ENCODE measurements at places on chromosomes 11 and 22.

- DNase-seq = no peak
These were observed 38.8 kb downstream of the FLI1 start for GRCh38 chr11:128732471-128733277.

DNA sequence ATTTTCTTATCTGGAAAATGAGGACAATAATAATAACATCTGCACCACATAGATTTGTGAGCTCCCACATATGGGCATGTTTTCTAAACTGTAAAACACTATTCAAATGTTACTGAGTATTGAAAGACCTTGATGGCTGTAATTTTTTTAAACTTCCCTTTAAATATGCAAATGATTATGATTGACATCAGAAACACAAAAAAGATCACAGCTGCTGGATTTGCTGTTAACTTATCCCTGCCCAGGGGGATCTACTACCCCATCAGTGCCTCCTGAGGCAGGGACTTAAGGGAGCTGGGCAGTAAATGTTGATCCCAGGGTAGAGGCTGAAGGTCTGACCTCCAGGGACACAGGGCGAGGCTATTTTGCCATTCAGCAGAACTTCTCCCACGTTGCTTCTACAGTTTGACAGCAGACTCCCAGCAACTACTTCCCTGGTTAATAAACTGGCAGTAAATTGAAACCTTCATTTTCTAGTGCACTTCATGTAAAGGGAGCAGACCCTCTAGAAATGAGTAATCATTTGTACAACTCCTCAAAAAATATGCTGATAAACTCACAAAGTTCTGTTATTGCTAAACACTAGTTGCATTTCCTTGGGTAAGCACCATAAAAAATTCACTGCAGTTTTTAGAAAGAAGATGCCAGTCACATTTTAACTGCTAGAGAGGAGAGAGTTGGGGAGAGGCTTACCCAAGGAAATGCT lies 20.3 kb downstream of the TMPRSS5 start:
- DNase-seq = no peak

DNA sequence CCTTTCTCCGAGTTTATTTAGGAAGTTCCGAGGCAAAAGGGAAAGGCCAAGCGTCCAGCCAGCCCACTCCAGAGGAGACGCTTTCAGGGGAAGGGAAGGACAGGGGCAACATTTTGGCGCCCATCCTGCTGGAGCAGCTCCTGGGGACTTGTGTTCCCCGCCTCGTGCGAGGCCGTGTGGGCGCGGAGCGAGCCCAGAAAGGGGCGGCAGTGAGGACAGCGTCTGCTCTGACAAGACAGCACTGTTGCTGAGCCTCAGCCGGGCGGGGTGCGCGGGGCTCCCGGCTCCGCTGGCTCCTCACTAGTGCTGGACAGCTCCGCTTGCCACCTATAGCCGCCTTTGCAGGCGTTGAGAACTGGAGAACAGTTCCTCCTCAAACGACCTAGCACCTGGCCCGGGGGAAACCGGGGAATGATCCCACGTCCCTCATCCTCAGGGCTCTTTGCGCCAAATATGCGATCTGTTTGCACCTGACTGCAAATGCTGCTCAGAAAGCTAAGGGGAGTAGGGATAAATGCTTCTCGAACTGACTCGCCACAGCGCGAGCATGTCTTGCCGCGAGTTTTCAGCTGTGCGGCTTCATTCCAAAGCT lies 722 bp upstream of the GUCY1A2 start:
- peak; percentile 63 for DNase-seq

DNA sequence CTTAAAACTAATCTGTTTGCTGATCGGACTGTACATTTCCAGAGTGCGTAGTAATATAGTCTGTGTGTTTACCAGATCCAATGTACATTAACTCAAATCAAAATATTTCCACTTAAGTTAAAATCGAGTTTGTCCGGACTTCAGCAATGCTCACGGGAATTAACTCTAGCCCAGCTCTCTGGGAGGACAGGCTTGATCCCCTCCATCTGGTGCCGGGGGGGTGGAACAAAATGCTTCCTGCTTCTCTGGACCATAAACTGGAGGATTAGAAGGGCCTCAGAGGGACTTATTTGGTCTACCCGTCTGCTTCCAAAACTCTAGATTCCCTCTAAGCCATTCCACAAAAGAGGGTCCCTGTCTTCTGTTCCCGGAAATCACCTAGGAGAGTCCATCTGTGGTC lies 511.2 kb downstream of the BUD13 start:
- no peak for DNase-seq

- no peak for DNase-seq
These were observed 30.1 kb downstream of the ZNF280B start for GRCh38 chr22:22478470-22478869.

GRCh38 chr22:26830837-26831236 lies 173.4 kb downstream of the MIAT start:
- DNase-seq = no peak

DNA sequence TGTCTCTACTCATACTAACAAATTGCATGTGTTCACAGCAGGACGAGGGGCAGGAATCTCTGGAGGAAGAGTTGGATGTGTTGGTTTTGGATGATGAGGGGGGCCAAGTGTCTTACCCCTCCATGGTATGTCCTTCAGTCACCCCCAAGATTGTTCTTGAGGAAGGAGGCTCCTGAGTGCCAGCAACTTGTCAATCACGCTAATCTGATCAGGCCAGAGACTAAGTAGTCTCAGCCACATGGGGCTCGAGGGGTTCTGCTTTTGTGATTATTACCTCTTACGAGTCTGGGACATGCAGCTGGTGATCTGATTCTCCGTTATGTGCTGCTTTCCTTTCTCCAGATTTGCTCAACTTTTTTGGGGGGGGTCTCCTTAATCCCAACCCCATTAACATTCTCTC lies 54.3 kb downstream of the CTNND1 start:
- DNase-seq = no peak

DNA sequence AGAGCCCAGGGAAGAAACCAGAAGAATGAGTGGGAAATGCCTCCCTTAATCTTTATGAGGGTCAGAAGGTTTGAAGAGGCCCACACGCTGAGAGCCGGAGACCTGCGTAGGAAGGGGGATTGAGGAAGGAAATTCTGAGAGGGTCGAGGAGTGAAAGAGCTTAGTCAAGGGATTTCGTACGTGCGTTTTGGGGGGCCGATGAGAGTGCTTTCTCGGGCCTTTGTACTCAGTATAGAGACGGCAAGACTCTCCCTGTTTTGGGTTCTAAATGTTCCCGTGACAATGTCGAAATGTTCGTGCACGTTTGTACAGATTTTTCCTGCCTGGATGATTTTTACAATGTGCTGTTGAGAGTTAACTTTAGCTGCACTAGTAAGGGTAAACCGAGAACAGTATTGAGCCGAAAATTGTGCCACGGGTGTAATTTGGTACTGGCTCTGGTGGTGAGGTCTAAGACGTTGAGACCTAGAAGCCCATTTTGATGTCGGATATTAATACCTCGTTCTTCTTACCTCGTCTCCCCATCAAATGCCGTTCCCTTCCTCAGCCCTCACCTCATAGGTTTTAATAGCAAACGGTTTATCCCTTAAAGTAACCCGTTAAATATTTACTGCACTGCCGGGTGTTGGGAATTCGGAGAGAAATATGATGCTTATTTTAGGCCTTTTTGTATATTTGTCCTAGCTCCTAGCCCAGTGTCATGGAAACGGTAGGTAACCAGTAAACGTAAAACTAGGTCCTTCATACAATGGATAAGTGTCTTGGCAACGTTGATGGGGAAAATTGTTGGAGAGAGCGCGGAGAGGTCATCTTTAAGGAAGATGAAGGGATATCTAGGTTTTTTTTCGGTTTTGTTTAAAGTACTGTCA lies 734 bp downstream of the C11orf58 start:
- no peak for DNase-seq

GRCh38 chr22:22968366-22968765 lies 80.8 kb downstream of the IGLL5 start:
- no peak for DNase-seq

DNA sequence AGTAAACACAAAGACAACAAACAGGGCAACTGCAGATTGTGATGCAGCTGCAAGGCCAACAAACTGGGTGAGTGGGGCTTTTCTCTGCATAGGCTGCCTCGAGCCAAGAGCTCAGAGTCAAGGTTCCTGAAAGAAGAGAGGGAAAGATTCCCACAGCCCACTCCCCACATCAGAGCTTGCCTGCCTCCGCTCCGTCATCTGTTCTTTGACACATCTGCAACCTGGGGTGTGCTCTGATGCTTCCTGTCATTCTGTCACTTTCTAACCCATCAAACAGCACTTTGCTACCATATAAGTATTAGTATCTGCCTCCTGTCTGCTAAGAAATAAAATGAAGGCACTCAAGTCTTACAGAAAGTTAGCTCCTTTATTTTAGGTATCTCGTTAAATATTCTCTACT lies 46.9 kb downstream of the C22orf31 start:
- DNase-seq = no peak

GRCh38 chr11:124119103-124119502 lies 3.9 kb downstream of the VWA5A start:
- no peak for DNase-seq

- DNase-seq = no peak
These were observed 95.1 kb downstream of the CCDC81 start for GRCh38 chr11:86469491-86470388.

DNA sequence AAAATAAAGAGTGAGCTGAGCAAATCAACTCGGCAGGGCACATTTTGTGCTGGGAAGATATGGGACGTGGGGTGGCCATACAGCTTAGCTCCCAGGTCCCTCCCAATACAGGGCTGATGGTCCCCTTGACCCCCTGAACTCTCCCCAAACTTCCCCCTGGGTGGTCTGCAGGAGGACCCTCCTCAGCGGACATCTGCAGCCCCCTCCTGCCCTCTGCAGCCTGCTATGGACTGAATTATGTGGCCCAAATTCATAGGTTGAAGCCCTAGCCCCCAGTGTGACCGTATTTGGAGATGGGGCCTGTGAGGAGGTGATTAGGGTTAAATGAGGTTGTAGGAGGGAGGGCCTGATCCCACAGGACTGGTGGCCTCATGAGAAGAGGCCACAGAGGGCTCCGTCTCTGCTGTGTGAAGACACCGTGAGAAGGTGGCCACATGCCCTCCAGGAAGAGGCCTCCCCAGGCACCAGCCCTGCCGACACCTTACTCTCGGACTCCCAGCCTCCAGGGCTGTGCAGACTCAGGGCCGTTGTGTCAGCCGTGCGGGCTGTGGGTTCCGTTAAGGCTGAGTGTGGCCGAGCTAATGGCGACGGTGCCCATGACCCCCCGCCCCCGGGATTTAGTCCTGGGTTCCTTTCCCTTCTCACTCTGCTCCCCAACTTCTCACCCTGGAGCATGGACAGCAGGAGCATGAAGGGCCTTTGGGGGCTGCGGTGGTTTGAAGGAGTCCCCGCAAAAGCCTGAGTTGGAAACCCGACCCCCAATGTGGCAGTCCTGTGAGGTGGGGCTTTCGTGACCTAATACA lies 1042.8 kb downstream of the BRD1 start:
- no peak for DNase-seq

DNA sequence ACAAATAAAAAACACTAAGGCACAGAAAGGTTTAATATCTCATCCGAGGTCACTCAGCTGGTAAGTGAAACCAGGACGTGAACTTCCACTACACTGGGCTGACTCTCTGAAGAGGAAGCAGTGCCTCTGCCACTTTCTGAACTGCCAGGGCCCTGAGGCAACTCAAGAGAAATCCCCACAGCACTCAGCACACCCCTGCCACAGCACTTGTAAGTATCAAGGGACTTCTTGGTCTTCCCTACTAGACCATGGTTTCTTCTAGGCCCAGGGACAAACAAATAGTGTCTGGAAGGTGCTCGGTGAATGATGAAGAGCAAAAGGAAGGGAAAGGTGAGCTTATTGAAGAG lies 49.7 kb downstream of the RPL27A start:
- DNase-seq = no peak

DNA sequence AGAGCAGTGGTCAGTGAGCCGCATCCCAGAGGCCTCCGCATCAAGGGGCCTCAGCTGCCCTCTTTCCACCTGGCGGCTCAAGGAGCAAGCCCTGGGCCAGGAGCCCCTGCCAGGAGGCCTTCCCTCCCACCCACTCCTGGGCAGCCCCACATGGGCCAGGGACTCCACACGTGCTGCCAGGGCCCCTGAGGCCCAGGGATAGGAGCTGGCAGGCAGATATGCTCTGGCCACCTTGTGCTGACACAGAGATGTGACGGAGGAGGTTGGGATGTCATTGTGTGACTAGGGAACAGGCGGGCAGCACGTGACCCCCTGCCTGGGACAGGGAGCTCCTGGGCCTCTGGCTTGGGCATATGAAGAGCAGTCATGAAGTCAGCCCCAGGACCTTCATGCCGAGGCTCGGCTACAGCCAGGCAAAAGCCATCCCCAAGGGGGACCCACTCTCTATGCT lies 77.9 kb downstream of the PIWIL3 start:
- no peak for DNase-seq

DNA sequence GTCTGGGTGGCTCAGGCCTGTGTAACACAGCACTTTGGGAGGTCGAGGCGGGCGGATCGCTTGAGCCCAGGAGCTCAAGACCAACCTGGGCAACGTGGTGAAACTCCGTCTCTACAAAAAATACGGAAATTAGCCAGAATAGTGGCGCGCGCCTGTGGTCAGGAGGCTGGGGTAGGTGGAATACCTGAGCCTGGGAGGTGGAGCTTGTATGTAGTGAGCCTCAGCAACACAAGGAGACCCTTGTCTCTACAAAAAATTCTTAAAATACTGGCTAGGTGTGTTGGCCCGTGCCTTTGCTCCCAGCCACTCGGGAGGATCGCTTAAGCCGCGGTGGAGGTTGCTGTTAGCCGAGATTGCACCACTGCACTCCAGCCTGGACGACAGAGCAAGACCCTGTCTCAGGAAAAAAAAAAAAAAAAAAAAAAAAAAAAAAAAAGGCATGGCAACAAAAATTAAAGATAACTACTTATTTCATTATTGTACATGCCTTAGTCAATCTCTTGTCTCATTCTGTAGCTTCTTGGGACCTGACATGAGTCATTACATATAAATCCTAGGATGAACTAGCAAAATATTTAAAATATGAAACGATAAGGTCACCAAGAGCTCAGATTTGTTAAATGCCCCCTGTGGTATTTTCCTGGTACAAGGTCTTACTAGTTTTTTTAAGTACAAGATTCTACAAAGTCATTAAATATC lies 1.1 kb downstream of the TAF1D start:
- peak; percentile 76 for DNase-seq

GRCh38 chr22:17634696-17635095 lies 3.9 kb upstream of the BCL2L13 start:
- DNase-seq = peak; percentile 87

GRCh38 chr22:42379966-42380537 lies 52.2 kb downstream of the NFAM1 start:
- DNase-seq = no peak

GRCh38 chr22:49668402-49668801 lies 159.3 kb downstream of the BRD1 start:
- no peak for DNase-seq

- DNase-seq = peak; percentile 64
These were observed 124.5 kb downstream of the TRIM44 start for GRCh38 chr11:35787013-35787504.

DNA sequence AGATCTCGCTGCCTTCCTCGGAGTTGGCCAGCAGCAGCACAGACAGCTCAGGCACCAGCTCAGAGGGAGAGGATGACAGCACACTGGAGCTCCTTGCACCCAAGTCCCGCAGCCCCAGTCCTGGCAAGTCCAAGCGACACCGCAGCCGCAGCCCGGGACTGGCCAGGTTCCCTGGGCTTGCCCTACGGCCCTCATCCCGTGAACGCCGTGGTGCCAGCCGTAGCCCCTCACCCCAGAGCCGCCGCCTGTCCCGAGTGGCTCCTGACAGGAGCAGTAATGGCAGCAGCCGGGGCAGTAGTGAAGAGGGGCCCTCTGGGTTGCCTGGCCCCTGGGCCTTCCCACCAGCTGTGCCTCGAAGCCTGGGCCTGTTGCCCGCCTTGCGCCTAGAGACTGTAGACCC lies 6.4 kb downstream of the PLA2G3 start:
- DNase-seq = no peak

GRCh38 chr22:26563022-26563421 lies 26.9 kb downstream of the TPST2 start:
- no peak for DNase-seq

- no peak for DNase-seq
These were observed 32.8 kb downstream of the KCNQ1OT1 start for GRCh38 chr11:2666828-2667570.

Data from EL (cell line).